ENCODE measurements at places on chromosomes 2 and 18. TPM values are rescaled to one million over a fixed set of nuclear protein-coding genes. Genes with fewer than 3 reads are reported as not detected.

GRCh38 chr2:123566291-123566946, 458.7 kb upstream of the CNTNAP5 start:
- no peak for DNase-seq

DNA sequence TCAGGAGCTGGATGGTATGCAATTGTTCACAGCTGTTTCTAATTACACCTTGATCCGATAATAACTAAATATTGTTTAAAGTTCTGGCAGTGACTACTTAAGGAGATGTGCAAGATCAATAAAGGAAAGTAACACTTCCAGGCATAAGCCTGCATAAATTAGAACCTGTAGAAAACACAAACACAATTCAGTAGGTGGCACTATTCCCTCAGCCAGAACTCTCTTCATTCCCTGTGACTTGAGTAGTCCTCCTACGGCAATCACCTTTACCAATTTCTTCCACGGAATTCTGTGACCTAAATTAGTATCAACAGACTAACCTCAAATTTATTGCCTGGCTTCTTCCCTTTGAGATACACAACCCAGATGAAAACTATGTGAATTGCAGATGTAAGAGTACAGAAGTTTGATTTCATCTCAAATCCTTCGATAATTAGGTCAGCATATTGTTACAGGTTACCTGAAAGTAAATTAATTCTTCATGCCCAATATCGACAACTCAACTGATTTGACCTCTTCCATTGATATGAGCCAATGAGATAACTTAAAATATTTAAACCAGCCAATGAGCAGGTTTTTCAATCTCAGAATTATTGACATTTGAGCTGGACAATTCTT, 137.8 kb downstream of the PID1 start:
- DNase-seq: no peak

GRCh38 chr18:31301201-31301655, 16.7 kb upstream of the DSG1 start:
- DNase-seq: peak; percentile 28

DNA sequence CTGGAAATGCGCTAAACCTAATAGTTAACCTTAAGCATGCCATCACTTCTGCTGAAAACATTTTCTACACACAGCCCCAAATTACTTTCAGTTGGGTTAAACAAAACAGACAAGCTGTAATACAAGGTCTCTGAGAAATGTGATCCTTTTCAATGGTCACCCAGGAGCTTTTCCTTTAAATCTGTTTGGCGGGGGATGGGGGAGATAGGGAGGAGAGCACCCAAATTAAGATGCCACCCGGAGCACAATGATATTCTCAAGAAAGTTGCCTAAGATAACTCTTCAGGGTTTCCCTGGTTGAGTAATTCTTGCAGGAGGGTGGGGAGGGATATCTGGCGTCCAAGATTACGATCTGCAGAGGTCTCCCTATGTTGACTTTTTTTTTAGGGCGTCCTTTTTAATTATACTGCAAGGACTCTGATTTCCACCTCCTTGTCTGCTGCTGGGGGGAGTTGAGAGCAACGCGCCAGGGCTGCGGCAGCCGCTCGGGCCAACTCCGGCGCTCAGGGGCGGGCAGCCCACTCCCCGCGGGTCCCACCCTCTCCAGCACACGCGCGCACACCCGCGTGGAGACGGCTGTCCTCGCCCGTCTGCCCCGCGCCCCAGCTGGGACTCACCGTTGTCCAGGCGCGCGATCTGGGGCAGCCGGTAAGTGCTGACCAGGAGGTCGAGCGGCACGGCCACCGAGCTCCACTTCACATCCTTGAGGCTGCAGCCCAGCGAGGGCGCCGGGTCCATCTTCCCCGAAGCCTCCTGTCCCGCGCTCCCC, 807 bp downstream of the GAREM1 start:
- DNase-seq: peak; percentile 56

The NEU2 gene
- total RNA-seq: not detected

- peak; percentile 76 for DNase-seq
Observed at GRCh38 chr2:102841107-102841840, 79.4 kb downstream of the TMEM182 start.

DNA sequence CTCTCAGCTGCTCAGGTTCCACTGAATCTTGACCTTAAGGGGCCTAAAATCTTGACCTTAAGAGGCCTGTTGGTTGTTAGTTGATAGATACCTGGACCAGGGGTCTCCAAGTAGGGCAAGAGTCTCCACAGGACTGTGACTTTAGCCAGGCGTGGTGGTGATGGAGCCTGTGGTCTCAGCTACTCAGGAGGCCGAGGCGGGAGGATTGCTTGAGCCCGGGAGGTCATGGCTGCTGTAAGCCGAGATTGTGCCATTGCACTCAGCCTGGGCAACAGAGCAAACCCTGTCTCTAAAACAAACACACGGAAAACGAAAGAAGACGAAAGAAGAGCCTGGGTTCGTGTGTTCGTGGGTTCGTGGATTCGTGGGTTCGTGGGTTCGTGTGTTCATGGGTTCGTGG, 120.2 kb upstream of the CTDP1 start:
- no peak for DNase-seq

The CCL20 gene
- 4.4 TPM for total RNA-seq

DNA sequence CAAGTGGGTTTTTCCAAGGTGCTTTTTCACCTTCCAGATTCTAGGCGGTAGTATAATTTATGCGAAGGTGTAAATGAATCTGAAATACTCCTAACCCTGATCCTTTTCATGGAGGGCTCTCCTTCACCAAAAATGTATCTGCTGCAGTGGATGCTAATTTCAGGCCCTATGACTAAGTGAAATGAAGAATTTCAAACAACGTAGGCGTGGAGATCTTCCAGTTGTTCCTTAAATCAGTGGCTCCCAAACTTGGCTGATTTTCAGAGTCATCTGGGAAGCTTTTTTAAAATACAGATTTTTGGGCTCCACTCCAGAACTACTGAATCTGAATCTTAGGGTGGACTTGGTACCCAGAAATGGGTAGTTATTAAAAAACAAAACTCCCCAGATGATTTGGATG, 5.5 kb downstream of the GCKR start:
- no peak for DNase-seq

The FASTKD2 gene
- 39.1 TPM for total RNA-seq

The ANKRD30BL gene
- total RNA-seq: not detected

DNA sequence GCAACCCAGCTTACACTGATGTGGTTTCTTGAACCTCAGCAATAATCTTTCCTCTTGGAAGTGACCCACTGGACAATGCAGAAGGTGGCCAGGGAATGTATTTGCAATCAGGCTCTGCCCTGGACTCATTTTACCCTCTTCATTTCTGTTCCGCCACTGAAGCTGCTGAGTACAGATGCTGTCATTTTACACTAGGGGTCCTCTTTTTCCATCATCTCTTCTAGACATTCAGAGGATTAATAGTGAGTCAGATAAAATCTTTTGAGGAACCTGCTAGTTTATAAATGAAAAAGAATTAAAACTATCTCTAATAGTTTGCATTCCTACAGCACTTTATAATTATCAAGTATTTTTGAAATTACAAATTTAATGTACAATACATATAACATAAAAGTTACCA, 87.9 kb upstream of the PNPT1 start:
- DNase-seq: no peak

The ZNF532 gene
- total RNA-seq: 1.0 TPM

GRCh38 chr2:233705911-233706506, 6.7 kb upstream of the UGT1A5 start:
- DNase-seq: no peak

The GRB14 gene
- not detected for total RNA-seq

- no peak for DNase-seq
Observed at GRCh38 chr2:190468814-190469569, 60.8 kb downstream of the MFSD6 start.

DNA sequence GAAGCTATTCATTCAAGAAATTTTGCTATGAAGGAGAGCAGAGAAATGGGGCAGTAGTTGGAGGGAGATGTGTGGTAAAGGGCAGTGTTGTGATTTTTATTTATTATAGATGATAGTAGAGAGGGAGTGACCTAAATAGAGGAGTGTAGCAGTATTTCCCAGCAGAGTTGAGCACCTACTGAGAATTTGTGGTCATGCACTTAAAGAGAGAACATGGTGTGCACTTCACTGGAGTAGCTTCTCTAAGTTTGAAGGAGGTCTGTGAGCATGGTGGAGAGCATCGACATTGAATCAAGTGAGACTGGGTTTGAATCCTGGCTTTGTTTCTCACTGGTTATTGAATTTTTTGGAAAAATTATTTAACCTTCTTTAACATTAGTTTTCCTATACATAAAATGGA, 129.2 kb downstream of the AQP4 start:
- no peak for DNase-seq

DNA sequence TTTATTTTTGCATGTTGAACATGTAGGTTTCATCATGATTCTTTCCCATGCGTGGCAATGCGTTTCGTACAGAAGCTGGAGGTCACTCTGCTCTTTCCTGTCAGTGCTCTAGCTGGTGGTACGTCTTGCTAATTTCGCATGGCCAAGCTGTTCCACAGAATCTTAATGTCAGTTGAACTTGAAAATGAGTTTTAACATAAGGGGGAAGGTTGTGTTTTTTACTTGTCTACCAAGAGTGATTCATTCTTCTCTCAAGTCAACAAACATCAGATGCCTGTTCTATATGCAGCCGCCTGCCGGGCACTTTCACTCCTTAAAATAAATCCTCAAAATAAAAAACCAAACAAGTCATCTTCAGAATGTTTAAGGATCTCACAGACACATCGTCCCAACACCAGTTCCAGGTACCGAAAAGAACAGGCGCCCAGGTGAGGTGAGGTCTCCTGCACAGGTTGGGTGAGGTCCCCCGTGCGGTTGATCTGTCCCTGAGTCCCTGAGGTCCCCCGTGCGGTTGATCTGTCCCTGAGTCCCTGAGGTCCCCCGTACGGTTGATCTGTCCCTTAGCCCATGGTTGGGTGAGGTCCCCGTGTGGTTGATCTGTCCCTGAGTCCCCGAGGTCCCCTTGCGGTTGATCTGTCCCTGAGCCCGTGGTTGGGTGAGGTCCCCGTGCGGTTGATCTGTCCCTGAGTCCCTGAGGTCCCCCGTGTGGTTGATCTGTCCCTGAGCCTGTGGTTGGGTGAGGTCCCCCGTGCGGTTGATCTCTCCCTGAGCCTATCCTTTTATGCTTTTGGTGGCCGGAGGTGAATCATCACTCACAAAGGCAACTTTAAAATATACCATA, 57.0 kb upstream of the KCNG2 start:
- DNase-seq: no peak

The RAPGEF4 gene
- total RNA-seq: 0.37 TPM

DNA sequence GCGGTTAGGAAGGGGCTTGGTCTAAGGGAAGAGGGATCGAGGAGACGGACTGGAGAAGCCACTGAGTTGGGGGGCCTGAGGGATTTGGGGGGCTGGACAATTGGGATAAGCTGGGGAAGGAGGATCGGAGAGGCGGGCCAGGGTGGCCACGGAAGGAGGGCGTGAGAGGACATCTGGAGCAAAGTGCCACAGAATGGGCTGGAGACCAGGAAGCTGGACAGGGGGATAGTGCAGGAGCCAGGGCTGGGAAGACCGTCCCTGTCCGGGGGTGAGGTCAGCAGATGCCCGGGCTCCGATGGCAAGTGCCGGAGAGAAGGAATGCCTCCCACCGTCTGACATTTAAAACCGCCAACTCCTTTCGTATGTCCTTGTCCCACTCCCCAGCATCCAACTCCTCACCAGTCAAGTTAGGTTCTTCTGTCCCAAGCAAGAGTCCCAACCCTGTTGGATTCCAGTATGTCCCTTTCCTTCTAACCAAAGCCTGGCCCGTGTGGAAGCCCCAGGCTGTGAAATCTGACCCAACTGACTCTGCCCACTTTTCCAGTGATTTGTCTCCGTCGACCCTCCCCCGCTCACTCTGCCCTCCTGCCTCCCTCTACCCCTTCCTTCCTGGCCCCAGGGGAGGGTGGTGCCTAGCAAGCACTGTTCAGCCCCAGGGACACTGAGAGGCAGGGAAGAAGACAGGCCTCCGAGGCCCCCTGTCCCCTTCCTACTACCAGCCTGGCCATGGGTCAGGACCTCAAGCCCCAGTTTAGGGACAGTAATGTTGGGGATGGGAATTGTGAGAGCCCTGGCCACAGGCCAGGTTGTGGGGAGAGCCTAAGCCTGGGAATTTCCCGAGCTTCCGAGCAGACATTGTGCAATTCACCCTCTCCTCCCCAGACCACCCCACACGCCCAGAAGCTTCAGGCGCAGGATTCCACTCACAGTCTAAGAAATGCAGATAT, 31.5 kb upstream of the TMBIM1 start:
- DNase-seq: no peak

DNA sequence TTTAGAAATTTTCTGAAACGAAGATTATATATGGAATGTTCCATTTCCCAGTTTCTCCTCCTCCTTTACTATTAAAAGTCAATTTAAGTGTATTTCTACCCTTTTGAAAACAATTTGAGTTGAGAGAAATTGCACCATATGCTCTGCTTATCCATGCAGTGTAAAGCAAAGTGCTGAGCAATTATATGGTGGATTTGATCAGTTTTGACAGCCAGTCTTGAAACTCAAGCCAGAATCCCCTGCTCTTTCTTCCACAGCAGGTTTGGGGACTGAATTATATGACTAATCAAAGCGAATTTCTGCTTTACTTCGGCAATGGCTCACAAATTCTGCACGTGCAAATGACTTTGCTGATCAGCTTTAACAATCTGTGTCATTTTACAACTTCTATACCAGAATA, 1183.6 kb downstream of the LRP1B start:
- no peak for DNase-seq

- DNase-seq: peak; percentile 80
Observed at GRCh38 chr2:200703127-200703925, 108.4 kb upstream of the BZW1 start.

DNA sequence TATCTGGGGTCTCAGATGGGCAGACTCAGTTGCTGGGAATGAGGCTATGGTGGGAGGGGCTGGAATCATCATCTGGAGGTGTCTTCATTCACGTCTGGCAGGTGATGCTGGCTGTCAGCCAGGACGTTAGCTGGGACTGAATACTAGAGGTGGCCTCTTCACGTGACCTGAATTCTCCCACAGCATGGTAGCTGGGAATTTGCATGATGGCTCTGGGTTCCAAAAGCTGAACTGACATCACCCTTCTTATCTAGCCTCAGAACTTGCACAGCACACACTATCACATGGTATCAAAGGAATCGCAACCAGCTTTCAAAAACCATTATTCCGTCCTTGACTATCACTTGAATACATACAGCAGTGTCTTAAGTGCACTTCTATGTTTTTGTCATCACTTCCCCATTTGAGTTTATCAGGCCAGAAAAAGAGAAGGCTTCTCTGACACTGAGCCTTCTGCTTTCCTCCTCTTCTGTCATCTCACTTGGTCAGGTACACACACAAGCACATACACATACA, 53.0 kb upstream of the LRP2 start:
- no peak for DNase-seq

The OSR1 gene
- total RNA-seq: not detected

The FSHR gene
- total RNA-seq: not detected
